ENCODE measurements at places on chromosomes 7 and 10. TPM values are rescaled to one million over a fixed set of nuclear protein-coding genes. Genes with fewer than 3 reads are reported as not detected.

Gene CNNM1
- 16.6 TPM for total RNA-seq

DNA sequence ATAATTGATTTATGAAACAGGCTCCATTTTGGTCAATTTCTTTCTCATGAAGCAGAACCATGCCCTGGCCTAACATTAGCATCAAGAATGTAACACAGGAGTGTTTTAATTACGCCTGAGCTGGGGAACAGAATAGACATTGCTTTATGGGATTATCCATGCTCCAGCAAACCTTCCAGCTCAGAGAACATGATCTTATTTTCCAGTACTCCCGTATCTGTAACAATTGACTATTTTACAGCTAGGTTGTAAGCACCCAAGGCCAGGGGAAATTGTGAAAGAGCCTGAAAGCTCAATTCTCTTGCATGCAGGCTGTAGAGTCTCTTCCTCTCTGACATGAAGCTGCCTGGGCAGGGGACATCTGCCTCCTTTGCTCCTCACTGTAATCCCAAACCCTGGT lies 30.8 kb upstream of the CRYGN start:
- H3K27me3 ChIP-seq: no peaks in the 10 kb centered on the region
- peaks cover 16% of the 10 kb centered on the region for H3K4me1 ChIP-seq
- DNase-seq: no peak
- H3K27ac ChIP-seq: peak overlapping the region; percentile 40

Gene STAMBPL1
- total RNA-seq: 25.2 TPM

- no peaks in the 10 kb centered on the region for H3K4me1 ChIP-seq
- H3K36me3 ChIP-seq: no peaks in the 10 kb centered on the region
- H3K27me3 ChIP-seq: no peaks in the 10 kb centered on the region
- no peak for DNase-seq
Observed at GRCh38 chr10:4370376-4370775, 455.6 kb upstream of the AKR1E2 start.

Gene TAS2R4
- 0.57 TPM for total RNA-seq

GRCh38 chr7:57344957-57345356 lies 105.0 kb upstream of the ZNF716 start:
- H3K4me3 ChIP-seq: no peak overlapping the region
- no peaks in the 10 kb centered on the region for H3K36me3 ChIP-seq
- no peaks in the 10 kb centered on the region for H3K4me1 ChIP-seq

- no peaks in the 10 kb centered on the region for H3K27me3 ChIP-seq
- no peak overlapping the region for H3K4me3 ChIP-seq
- DNase-seq: no peak
- peaks cover 4% of the 10 kb centered on the region for H3K36me3 ChIP-seq
- H3K4me1 ChIP-seq: no peaks in the 10 kb centered on the region
Observed at GRCh38 chr7:66146701-66147100, 32.1 kb downstream of the CRCP start.

All from Panc1 (cell line).